ENCODE measurements at places on chromosomes 3 and 15.

GRCh38 chr3:123090728-123091531, 24.1 kb downstream of the PDIA5 start:
- no peak for DNase-seq

DNA sequence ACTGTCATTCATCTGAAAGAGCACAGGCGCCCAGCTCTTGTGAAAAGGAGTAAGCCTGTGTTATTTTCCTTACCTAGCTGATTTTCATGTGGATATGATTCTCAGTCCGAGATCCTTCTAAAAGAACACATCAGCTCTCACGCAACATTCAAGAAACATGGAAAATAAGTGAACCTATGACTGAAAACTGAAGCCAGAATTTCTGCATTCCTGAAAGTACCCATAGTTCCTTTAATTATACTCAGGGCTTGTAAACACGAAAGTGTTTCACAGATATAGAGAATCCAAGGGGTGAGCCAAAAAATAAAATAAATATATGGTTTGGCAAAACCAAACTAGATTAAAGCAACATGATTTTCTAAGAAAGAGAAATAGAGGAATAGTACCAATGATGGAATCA, 100.8 kb upstream of the CHMP2B start:
- DNase-seq, result no peak

DNA sequence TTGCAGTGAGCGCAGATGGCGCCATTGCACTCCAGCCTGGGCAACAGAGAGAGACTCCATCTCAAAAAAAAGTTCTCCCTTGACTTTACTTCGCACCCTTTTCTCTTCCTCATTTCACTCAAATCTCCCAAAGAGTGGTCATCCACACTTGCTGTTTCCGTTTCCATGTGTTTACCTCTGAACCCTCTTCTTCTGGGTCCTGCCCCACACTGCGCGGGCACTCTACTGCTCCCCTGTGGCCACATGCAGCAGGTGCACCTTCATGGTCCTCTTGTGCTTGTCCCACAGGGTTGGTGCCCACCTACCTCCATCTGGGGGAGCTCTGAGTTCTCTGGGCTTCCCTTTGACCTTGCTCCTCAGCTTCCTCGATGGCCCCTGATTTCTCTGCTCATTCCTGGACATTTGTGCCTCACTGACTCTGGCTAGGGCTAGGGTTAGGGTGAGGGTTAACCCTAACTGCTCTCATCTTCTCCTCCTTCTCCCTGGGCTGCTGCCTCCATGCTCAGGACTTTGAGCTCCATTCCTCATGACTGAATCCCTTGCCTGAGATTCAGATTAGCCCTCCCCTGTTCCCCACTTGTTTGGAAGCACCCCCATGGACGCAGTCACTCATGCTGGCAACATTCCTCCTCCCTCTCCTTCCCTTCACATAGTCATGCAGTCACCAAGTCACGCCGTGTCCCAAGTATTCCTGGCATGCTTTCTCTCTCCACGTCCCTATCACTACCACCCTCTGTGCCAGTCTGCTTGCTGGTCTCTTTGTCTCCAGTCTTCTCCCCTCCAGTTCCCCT, 26.6 kb upstream of the KY start:
- no peak for DNase-seq

DNA sequence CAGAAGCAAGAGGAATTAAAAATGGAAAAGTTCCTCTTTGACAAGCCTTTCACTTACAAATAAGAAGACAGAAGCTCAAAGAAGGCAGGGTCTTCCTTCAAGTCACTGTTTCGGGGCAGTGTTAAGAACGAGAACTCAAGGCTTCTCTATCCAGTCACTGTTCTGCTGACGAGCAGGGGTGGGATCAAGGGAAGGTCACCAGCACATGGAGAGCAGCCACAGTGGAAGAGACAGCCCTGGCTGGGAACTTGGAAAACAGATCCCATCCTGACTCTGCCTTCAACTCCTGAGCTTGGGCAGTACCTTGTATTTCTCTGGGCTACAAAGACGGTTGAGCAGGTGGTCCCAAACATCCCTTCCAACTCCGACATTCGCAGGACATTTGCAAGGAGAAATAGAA, 111.5 kb upstream of the LPP start:
- no peak for DNase-seq

DNA sequence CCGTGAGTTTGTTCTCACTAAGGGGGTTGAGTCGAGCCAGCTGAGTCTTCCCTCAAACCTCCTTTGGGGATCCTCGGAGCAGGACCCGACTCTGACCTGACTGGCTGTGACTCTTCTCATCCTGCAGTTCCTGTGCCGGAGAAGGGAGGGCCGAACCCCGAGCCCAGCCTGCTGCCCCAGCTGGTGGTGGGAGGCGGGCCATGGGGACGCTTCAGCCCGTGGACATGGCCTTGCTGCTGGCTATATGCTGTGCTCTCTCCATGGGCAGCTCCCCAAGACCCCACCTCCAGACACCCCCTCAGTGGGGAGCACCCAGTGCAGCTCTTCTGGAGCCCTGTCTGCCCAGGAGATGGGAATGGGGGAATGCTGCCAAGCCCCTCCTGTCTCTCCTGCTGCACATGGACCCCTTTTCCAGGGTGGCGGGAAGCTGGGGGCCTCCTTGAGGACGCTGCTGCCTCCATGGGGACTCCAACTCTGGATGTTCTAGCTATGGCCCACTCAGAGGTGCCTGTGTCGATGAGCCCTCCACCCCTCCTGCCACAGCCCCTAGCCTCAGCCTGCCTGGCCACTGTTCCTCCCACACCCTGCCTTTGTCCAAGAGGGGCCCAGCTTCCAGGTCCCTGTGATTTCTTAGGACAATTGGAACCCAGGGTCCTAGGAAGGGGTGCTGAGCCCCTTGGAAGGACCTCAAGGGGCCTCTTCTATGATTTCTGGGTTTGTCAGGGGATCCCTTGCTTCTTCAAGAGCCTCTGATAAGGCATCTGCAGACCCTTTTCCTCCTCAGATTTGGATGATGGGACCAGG, 12.8 kb downstream of the C15orf39 start:
- no peak for DNase-seq

GRCh38 chr15:47289656-47290055, 427.6 kb upstream of the SEMA6D start:
- DNase-seq, result no peak

- no peak for DNase-seq
These were observed 41.5 kb downstream of the KLHL6 start for GRCh38 chr3:183514021-183514420.

GRCh38 chr3:31634476-31634875, 101.8 kb downstream of the STT3B start:
- no peak for DNase-seq

- DNase-seq, result no peak
These were observed 20.5 kb downstream of the SIDT1 start for GRCh38 chr3:113552851-113553250.

DNA sequence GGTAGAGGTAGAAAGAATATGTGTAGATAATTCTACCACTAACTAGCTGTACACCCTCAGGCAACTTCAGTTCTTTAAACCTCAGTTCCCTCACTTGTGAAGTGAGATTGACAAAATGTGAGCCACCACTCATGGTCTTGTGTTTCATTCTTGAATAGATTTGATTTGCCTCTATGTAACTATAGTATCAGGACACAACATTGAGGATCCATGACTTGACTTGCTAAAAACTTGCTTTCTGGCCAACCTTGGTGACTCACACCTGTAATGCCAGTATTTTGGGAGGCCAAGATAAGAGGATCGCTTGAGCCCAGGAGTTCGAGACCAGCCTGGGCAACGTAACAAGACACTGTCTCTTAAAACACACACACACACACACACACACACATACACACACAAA, 115.8 kb upstream of the FLNB start:
- DNase-seq, result no peak

- DNase-seq, result no peak
These were observed 42.0 kb downstream of the GSK3B start for GRCh38 chr3:120052225-120052624.

- peak; percentile 63 for DNase-seq
These were observed 590 bp downstream of the POLR2H start for GRCh38 chr3:184361932-184362667.

GRCh38 chr3:160577556-160578195, 12.3 kb upstream of the KPNA4 start:
- no peak for DNase-seq

DNA sequence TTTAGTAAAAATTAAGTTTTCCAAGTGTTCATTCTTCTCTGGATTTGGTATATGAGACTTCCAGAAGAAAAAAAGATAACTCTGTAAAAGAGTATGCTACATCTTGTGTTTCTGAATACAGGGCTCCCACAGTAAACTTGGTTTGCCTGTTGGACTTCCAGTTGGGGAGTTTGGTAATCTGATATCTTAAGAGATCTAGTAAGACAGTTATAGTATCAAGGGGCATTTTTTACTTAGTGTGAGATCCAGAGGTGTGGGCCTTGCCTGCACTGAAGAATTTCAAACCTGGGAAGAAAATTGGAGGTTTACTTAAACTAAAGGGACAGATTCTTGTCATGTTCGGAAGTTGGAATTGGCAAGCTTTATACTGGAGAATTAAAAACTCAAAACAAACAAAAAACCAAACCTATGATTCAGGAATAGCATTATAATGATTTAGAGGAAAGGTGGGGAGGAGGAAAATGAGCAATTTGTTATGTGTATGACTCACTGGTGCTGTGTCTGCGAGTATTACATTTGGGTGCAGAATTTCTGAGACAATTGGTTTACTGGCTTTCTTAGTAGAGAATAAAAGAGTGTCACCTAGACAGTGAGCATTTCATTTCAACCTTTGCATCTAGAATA, 58.9 kb upstream of the ULK4 start:
- DNase-seq, result no peak

DNA sequence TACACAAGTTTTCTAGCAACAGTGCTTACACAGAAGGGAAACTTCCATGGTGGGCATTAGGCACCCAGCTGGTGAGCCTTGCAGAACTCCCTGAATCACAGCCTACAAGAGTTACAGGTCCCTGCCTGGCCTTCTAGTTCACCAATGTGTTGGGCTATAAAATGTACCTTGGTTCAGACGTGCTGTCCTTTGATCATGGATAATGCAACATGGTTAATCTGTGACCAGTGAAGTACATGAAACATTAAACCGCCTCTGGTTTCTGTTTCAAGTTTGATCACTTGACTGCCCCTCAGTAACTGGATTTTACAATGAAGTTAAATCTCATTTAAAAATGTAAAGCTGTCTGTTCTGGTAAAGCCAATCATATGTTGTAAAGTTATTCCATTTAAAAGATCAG, 51.8 kb downstream of the FMN1 start:
- DNase-seq, result no peak

DNA sequence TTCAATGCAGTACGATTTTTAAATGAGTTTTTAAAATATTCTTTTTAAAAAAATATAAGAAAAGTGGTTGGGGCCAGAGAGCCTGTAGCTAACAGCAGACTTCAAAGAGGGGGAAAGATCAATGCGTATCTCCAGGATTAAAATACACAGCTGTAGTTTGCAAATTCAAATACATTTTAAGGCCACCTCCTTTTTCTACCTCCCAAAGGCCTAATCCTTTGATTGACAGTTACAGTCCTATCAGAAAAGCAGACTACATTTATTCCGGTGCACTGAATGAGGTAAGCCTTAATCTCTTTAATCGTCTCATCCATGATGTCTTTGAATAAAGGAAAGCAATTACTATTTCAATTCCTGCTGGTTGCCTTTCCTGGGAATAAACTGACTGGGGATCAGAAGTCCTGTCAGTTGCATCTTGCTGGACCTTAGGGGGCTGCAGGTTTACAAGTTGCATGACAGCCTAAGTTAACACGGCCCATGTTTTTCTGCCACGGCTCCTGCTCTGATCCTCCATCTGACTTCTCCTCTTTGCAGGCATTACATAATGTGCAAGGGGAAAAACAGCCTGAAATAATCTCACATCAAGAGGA, 51.7 kb downstream of the CADPS start:
- no peak for DNase-seq

- no peak for DNase-seq
These were observed 86.5 kb upstream of the NMNAT3 start for GRCh38 chr3:139764069-139764905.

DNA sequence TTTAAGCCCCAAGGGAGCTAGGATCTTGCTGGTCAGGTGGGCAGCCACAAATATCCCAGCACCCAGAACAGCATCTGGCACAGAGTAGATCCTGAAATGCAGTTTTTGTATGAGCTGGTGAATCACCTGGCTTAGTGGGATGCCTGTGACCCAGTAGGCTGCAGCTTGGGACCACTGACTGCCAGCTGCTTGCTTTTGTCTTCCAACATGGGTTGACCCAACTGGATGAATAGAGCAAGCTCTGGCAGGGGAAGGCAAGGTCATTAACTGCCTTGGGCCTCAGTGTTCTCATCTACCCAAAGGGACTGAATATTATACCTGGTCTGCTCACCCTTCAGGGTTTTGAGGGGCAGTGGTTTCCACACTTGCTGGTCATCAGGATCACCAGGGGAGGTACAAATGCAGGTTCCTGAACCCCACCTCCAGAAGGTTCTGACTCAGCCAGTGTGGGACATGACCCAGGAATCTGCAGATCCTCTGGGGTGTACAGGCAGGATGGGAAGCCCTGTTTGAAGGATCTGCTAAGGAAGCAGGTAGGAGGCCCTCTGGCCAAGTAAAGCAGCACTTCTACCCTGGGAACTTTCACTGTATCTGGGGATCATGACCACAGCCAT, 55.4 kb downstream of the ITGA11 start:
- DNase-seq, result no peak

GRCh38 chr3:108406661-108407206, 103.7 kb downstream of the MYH15 start:
- DNase-seq, result no peak

DNA sequence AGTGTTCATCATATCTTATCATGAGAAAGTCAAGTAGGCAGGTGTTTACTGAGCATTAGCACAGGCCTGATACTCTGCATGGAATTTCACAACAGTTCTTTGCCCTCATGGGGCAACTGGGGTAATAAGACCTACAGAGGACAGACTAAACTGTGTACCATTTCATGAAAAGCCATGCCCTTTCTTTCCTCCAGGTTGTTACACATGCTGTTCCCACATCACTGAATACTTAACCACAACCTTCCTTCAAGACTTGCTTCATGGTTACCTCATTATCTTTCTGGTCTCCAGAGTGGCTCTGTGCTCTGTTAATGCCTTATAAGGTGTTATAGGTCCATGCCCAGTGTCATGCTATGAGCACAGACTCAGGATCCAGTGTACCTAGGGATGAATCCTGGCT, 28.2 kb upstream of the RSL24D1 start:
- DNase-seq, result no peak

DNA sequence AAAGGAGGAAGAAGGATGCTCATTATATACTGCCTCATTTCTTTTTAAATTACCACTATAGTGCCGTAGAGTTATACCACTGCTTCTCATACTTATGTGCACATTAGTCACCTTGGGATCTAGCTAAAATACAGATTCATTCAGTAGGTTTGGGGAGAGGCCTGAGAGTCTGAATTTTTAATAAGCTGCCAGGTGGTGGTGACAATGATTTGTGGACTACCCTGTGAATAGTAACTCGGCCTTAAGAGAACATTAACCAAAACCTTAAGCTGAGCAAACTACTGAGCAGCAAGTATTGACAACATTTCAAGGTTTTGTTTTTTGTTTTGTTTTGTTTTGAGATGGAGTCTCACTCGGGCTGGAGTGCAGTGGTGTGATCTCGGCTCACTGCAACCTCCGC, 19.8 kb downstream of the UBA5 start:
- DNase-seq, result no peak
